ENCODE measurements at places on chromosomes 12 and 14.

DNA sequence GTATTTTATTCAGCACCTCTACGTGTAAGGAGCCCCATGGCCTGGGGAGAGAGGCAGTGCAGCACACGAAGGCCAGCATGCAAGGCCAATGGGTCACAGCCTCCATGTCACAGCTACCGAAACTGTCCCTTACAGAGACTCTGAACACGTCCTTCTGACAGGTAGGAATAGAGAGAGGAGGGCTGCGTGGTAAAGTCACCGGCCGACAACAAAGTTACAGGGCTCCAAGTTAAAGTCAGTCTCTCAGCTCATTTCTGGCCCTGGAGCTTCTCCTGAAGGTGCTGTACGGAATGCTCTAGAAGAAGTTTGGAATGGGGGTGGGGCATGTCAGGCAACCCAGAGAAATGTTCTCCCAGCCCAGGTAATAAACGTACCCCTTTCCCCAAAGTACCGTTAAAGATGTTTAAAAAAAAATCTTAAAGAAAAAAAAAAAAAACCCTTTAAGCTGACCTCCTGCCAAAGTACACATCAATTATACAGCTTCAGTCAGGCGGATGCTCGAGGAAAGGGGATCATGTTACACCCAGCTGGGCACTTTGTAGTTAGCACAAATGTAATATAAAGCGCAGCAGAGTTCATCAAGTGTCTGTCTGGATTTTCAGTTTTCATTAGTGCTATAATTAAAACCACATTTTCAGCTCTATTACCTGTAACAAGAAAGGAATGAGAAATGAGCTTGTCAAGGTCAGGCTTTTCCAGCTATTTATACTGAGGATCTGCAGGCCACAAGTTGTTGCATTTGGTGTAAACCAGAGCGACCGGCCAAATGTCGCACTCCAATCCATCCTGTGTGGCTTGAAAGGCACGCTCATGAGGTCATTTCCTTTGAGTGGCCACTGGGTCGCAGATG lies 53.3 kb upstream of the CDKN3 start:
- DNase-seq = no peak

DNA sequence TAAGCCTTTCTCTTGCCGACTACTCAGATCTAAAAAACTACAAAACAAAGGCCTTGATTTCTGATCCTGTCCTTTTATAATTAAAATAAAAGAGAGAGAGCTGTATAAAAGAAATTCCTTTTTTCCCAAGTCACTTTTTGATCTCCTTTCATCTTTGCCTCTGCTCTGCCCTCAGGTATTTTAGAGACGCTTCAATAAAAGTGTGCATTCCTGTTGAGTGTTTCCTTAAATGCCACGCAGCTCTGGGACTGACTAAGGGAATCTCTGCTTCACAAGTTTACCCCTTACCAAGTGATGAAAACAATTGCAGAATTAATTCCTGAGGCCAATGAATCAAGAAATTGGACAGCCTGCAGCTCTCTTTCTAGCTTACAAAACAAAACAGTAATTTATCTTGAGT lies 1109.8 kb downstream of the TMTC2 start:
- DNase-seq = no peak

GRCh38 chr12:126752021-126752420 lies 1514.9 kb upstream of the TMEM132C start:
- DNase-seq = no peak

GRCh38 chr14:49687942-49688700 lies at the start of gene POLE2:
TSS of gene POLE2 (minus strand) at chr14:49688214. CDS start at chr14:49688203, 11 bp downstream.
- peak; percentile 50 for DNase-seq

- DNase-seq = no peak
Measured at GRCh38 chr14:64826333-64826732, 53.4 kb downstream of the SPTB start.

Data from stimulated activated CD4-positive, alpha-beta T cell treated with anti-CD3 and anti-CD28 coated beads, TNF-alpha, amount 100 ng/mL, for 4 hours (primary cell).